NCI-H2081 treated with DMSO at 0.1 percent for 48 hours (cell line): ENCODE measurements at places on chromosomes 4 and X.

DNA sequence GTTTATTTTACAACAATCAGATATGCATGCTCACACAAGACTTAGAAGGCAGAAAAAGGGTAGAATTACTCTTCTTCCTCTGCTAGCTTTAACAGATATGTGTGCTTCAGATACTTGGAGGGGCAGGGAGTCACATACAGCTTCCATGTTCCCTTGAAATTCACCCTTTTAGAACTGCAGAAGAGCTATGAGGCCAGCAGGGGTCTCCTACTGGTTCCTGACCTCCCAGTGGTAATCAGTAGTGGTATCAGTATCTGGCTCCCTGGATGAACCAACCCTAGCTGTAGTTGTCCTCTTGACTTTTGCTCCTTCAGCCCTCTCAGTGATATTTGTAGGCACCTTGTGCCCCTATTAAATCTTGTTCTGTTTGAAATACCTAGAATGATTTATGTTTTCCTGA, 81.5 kb downstream of the RCHY1 start:
- DNase-seq = no peak

DNA sequence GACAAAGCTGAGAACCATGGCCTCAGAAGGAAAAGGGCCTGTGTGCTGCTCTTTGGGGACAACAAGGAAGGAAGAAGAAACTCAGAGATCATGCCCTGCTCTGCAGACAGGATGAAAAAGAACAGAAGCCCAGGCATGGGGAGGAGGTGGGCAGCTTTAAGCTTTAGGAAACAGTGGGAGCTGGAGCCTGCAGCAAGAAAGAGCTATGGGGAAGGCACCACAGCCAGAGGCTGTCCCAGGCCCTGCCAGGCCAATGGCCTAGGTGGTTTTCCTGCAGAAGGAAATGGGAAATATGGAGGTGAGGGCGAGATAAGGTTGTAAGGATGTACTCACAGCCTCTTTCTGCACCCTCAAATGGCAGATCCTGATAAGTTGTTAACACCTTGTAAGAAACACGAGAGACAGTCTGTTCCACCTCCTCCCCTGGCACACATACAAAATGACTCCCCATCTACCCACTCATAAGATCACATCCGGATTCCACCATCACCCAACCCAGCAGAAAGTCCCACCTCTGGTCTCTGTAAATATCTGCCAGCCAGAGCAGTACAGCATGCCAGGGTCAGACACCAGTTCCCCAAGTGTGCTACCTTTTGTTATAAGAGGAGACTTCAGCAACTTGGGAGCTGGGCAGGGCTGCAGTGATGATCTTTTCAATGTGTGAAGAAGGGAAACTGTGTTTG, 105.2 kb downstream of the RTL5 start:
- no peak for DNase-seq

DNA sequence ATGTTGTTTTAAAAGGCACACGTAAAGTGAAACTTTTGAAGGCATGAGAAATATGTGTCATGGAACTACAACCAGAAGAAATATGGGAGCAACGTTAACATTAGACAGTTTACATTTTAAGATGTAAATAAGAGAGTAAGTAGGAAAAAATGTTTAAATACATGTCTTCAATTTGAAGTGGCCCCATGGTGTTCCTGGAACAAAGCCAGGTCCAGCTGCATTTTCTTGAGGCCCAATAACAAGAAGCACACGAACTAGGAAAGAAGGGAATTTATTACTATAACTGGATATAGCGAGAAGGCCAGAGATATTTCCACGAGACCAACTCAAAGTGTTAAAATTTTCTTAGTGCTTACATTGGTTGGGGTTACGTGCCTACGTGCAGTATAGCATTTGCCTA, 458.1 kb downstream of the KCTD8 start:
- no peak for DNase-seq

DNA sequence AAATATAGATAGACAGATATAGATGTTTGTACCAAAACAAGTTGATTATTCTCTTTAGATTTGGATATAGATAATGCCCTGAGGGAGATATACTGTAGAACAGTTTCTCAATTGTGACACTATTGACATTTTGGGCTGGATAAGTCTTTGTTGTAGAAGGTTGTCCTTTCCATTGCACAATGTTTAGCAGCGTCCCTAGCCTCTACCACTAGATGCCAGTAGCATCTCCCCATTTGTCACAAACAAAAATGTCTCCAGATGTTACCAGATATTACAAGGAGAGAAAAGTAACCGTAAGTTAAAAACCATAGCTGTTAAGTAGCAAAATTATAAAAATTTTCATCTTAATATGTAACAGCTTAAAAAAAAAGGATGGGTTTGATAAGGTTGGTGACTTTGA, 2595.3 kb downstream of the ARAP2 start:
- no peak for DNase-seq

GRCh38 chrX:23736030-23736429, 7.0 kb downstream of the ACOT9 start:
- DNase-seq = no peak

GRCh38 chr4:36256398-36256891, 12.1 kb upstream of the ARAP2 start:
- DNase-seq = no peak

DNA sequence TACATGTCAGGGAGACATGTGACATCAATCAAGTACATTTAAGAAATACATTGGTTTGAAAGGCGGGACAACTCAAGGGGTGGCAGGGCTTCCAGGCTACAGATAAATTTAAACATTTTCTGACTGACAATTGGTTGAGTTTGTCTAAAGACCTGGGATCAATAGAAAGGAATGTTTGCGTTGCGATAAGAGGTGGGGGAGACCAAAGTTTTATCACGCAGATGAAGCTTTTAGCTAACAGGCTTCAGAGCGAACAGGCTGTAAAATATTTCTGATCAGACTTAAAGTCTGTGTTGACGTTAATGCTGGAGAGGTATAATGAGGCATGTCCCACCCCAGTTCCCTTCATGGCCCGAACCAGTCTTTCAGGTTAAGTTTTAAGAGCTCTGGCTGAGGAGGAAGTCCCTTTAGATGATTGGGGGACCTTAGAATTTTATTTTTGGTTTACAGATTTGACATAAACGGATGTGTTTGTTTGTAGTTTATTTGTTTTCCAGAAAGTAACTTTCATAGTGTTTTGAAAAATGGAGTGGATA, 346.7 kb upstream of the RASGEF1B start:
- no peak for DNase-seq

DNA sequence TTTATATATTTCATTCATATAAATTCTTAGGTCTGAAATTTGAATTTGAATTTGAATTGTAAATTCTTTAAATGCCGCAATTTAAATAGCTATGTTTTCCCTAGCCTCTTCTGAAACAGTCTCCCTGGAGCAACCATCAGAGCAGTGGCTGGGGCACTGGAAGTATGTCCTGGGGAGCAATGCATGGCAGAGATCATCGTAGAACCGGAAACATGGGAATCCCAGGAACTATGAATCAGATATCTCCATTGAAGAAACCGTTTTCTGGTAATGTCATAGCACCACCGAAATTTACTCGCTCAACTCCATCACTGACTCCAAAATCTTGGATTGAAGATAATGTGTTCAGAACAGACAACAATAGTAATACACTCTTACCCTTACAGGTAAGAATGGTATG, 4.9 kb downstream of the CPEB2 start:
- no peak for DNase-seq

GRCh38 chrX:22345884-22346283, 73.2 kb downstream of the CBLL2 start:
- DNase-seq = no peak

- no peak for DNase-seq
Observed at GRCh38 chr4:13538427-13538973, 5.8 kb downstream of the NKX3-2 start.

- DNase-seq = no peak
Observed at GRCh38 chr4:25128671-25129070, 31.6 kb downstream of the SEPSECS start.

DNA sequence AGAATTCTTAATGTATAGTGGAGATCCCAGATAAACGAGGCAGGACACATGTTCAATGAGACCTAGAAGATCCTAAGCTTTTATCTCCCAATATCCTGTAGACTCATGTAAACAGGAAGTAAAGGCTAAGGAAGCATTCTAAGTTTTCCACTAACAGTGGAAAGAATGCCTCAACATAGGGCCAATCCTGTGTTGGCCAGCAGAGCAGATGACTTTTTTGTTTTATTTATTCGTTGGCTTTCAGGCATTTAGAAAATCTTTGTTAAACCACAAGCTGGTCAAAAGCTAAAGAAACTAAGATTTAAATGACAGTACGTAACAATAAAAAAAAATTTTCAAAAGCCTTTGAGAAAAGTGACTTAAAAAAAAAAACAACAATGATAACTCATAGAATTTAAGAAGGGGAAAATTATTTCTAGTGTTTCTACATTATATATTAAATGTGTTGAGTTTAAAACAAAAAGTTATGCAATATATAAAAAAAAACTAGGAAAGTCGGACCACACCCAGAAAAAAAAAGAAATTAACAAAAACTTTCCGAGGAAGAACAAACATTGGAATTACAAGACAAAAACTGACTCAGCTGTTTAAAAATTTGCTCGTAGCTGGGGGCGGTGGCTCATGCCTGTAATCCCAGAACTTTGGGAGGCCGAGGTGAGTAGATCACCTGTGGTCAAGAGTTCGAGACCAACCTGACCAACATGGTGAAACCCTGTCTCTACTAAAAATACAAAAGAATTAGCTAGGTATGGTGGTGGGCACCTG, 759.3 kb downstream of the FSTL5 start:
- no peak for DNase-seq

DNA sequence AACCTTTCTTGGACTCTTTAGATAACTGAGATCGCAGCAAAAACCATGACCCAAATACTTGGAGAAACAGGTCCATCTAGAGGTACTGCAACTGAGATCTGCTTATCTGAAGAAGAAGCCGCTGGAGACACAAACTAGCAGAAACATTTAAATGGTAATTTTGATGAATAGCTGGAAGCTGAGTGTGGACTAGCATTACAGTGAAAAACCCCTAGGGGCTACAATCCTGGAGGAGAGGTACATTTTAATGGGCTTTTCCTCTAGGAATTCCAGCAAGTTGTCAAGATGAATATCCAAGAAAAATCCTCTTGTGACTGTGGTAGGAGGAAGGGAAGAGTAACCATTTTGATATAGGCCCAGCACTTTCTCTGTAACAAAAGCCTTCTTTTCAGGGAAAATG, 592.5 kb upstream of the GRIA3 start:
- DNase-seq = no peak

- no peak for DNase-seq
Observed at GRCh38 chrX:48504261-48504660, 4.5 kb upstream of the PORCN start.

DNA sequence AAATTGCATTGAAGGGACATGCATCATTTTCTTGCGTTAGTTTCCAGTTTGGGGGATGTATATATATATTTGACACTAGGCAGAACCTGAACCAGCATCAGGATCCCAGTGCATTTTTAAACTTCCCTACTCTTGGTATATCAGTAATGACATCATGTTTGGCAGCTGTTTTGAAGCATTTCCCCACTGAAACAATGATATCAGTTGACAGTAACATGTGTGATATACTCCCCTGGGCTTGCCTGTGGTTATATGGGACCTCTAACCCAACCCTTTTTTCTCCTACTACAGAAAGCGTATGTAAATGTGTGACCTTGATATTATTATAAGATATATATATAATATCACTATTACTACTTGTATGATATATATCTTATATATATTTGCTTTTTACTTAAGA, 225.9 kb upstream of the CASK start:
- no peak for DNase-seq

GRCh38 chr4:185272245-185272644, 62.8 kb downstream of the SNX25 start:
- no peak for DNase-seq

DNA sequence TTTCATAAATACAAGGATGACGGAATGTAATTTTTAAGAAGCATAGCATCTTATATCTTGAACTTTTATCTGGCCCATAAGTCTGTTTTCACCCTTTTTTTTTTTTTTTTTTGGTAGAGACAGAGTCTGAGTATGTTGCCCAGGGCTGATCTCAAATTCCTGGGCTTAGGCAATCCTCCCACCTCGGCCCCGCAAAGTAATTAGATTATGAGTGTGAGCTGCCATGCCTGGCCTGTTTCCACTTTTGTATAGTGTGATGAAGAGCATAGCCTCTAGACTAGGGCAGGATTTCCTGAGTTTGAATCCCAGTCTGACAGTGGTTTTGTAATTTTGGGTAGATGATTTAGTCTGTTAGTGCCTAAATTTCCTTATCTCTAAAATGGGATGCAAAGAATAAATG, 11.0 kb downstream of the STIM2 start:
- DNase-seq = no peak

GRCh38 chrX:44344194-44344593, 722 bp upstream of the EFHC2 start:
- no peak for DNase-seq

DNA sequence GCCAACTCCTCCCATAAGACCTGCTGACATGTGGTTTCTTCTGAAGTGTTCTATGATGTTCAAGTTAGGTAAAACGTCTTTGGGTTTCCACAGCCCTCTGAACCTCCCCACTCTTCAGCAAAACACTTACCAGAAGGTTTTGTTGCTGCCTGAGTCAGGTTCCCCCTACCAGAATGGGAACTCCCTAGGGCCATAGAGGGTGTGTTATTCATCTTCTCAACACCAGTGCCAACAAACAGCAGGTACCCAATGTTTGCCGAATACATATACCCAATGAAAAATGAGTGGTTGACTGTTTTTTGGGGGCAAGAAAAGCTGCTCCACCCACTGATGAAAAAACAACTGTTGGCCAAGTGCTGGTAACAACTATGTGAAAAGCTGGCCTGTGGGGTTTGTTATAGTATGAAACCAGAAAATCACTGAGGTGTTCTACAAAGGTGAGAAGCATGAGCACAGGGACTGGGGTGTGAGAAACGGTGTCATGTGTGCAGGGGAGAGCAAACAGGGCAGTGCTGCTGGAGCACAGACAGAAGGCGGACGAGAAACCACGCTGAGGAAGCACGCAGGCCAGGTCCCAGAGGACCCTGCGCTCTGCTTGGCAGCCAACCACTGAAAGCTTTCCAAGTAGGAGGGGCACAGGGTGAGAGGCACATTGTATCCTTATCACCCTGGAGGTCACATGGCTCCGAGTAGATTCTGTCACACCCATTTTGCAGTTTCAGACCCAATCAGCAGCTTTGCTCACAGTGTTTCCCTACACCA, 28.8 kb downstream of the ATP8A1 start:
- DNase-seq = peak; percentile 13

DNA sequence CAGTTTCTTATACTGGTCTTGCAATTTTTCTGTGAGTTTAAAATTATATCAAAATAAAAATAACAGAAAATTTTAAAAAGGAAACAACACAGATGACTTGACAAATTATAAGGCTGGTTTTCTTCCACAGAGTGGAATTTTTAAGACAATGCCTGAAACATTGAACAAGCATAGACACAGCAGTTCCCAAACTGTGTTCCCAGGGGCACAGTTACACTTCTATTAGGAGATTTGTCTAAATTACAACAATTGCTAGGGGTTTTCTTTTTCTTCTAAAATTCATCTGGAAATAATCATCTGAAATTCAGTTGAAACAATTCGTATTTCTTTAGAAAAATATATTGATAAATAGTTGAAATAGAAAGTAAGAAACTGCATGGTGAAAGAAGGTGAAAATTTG, 26.2 kb downstream of the PDE5A start:
- DNase-seq = no peak

GRCh38 chr4:1480720-1481119, 74.5 kb upstream of the NKX1-1 start:
- DNase-seq = no peak

GRCh38 chr4:168884251-168885124, 125.6 kb downstream of the CBR4 start:
- DNase-seq = no peak

GRCh38 chr4:43277003-43277402, 384.5 kb downstream of the GRXCR1 start:
- no peak for DNase-seq
